ENCODE measurements at places on chromosomes 7 and 10.

DNA sequence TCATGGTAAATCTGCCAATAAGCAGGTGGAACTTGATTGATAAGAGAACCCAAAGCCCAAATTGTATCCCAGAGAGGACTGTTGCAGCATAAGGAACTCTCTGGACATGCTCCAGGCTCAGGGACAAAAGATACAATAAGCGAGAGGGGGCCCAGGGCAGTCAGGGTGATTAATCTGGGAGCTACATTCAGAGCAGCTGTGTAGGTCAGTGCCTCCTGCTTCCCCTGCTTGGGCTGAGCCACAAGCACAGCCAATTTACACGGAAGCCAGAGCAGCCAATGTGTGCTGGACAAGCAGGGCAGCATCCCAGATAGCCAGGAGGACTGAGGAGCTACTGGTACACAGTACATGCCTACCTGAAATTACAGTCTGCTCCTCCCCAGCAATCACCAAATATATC, 24.2 kb downstream of the MYPN start:
- DNase-seq, result no peak

DNA sequence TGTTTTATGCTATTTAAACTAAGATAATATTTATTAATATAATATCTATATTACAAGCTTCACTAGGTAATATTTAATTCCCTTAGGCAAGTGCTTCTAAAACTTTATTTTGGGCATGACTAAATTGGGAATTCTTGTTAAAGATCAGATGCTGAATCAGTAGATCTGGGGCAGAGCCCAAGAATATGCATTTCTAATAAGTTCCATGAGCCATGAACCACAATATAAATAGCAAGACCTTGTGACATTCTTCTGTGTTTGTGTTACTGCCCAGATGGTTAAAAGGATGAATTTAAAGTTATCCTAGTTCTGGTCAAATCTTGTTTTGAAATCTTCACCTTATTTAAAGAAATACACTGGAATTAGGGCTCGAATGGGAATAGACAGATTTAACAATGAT, 258.4 kb upstream of the CACNA2D1 start:
- no peak for DNase-seq

- no peak for DNase-seq
Observed at GRCh38 chr10:79444199-79445119, 965 bp downstream of the ZCCHC24 start.

- no peak for DNase-seq
Observed at GRCh38 chr10:3702569-3702968, 82.4 kb downstream of the KLF6 start.

DNA sequence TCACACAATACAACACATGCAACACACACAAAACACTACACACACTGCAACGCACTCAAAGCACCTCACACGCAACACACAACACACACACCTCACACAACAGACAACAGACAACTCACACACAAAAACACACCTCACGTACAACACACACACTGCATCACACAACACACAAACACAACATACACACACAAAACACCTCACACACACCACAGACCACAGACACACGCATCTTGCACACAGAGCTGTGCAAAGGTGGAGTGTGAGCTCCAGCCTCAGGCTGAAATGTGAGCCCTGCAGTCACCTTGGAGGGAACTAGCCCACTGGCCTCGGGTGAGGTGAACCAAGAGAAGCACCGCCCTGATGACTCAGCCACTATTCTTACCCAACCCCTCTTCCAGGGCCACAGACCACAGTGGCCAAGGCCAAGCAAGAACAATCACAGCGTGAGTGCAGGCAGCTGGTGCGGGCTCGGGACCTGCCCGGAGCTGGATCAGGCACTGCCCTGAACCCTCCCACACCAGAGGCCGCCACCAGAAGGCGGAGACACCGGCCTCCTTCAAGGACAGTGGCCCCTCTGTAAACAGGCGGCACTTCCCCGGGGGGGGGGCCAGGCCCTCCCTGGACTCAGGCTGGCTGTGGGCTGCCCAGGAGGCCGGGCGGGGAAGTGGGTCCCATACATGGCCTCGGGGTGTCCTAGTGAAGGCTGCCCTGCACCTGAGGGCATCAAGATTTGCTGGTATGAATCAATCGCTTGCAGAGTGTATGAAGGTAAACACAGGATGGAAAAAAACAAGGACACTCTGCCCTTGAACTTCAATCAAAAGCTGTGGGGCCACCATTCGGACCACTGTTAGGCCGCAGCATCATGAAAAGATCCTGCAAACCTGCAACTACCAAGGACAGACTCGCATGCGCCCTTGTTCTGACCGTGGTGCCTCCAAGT, 106.7 kb downstream of the TNS3 start:
- peak; percentile 43 for DNase-seq

- no peak for DNase-seq
Observed at GRCh38 chr7:154905146-154905545, 97.8 kb downstream of the PAXIP1 start.

- no peak for DNase-seq
Observed at GRCh38 chr7:44470628-44471245, 19.7 kb downstream of the NUDCD3 start.

DNA sequence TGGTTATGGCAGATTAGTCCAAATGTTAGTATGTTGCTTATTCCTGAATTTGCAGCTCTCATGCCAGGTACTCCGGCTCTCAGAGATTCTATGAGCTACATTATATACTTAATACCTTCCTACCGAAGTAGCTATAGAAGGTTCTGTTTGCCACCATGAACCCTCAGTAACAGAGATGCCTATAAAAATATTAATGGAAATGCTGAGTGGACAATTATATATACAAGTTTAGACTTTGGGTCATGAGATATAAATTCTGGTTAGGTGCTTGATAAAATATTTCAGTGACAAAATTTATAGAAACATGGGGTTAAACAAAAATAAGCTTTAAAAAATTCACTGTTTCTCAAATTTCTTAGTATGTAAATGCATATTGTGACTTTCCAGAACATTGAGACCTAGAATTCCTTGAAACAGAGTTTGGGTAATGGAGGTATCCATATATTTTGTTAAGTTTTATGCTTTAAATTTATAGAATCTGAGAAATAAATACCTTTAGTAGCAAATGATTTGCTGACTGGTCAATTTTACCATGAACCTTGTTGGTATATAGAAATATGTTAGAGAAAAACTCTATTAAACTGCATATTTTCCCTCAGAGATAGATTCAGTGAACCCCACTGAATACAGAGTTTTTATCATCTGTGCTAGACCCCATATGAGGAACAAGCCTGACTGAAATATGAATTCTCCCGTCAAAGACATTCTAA, 533.5 kb downstream of the SH2D4B start:
- no peak for DNase-seq

All from pons (tissue), 1 donor.